ENCODE measurements at places on chromosomes 3 and 15.

- DNase-seq: no peak
Observed at GRCh38 chr3:13706451-13706850, 157.5 kb downstream of the FBLN2 start.

GRCh38 chr3:168647582-168647981 is 551.9 kb upstream of the GOLIM4 start:
- DNase-seq: no peak

DNA sequence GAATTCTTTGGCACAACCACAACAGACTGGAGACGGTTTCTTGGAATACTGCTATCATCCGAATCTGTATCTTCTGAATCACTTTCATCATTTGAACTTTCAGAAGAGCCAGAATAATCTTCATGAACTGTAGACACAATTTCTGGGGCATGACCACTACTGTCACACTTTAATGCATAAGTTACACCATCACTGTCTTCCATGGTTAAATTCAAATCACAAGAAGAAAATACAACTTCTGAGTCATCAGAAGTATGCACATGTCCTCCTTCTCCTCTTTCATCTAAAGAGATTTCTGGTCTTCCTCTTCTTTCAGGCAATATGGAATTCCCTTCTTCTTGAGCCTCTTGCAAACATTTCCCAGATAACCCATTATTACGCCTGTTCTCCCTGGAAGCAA is 42.5 kb downstream of the SETD2 start:
- DNase-seq: no peak

GRCh38 chr15:75053748-75054125 is 30.3 kb downstream of the PPCDC start:
- DNase-seq: no peak

- DNase-seq: no peak
Observed at GRCh38 chr15:94403331-94403730, 172.0 kb downstream of the MCTP2 start.

GRCh38 chr3:172869784-172870518 is 119.4 kb downstream of the ECT2 start:
- no peak for DNase-seq

DNA sequence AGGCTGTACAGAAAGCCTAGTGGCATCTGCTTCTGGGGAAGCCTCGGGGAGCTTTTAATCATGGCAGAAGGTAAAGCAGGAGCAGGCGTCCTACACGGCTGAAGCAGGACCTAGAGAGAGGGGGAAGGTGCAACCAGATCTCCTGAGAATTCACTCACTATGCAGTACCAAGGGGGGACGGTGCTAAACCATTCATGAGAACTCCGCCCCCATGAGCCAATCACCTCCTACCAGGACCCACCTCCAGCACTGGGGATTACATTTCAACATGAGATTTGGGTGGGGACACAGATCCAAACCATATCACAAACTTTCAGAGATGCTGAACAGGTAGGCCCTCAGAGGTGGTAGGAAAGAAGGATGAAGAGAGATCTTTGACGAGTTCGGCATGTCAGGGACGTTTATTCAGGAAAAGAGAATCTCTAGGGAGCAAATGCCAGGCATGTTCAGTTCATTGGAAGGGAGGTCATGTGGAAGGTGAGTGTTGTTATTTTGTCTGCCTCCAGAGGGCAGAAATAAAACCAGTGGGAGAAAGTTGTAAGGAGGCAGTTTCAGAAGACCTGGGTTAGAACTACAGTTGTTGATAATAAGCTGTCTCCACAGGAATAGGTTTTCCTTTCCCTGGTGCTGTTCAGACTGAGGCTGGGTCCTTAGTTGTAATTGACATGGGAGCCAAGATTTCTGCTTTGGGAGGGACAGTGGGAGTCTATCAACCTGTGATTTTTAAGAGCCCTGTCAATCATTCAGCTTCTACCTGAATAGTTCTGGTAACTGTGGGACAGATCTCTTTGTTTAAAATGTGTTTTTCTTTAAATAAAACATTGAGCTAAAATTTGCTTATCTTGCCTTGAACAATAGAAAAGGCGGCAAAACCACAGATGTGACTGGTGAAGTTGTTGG is 4.3 kb upstream of the FNDC3B start:
- no peak for DNase-seq

GRCh38 chr3:44554626-44555592 is at the start of gene ZKSCAN7:
Gene ZKSCAN7 (plus strand): TSS chr3:44555193. CDS start chr3:44557048, 1,855 bp downstream.
- no peak for DNase-seq

DNA sequence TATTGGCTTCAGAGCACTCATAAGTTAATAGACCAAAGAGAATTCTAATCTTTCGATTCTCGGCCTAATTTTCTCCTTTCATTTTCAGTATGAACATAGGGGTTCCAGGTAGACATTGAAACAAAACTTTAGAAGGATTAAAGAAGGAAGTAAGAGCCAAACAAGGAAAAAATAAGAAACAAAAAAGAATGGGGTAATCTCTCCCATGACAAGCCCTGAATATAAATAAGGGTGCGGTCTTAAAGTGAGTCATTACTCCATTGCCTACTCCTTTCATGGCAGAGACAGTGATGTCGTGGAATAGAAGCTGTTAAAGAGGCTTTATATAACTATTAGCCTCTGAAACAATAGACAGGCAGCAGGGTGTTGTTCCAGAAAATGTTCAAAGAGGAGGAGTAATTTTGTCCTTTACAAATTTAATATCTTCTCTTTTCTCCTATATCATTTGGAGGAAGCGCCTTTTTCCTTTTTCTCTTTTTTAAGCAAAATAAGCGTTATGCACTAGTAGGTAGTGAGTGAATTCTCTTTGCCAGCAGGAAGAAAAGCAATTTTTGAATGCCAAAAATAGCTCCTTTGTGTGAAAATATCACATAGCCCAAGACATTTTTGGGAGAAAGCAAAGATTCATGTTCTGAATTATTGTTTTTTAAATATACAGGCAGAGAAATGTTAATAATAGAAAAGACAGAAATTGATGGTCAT is 607.9 kb upstream of the KCNMB2 start:
- no peak for DNase-seq

- no peak for DNase-seq
Observed at GRCh38 chr15:88627463-88627862, 6.3 kb downstream of the AEN start.

DNA sequence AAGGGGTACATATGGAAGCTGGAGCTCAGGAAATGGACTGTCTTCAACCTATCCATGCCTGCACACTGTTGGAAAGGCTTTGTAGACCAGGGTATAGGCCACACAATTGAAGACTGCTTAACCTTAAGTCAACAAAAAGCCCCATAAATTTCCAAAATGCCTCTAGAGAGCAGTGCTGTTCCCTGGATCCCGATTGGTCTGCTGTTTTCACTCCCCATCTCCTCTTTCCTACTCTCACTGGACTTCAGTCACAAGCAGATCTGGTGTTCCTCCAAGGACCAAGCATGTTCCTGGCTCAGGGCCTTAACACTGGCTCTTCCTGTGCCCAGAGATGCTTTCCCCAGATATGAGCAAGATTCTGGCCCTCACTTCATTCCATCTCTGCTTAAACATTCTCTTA is 22.8 kb upstream of the LRRC34 start:
- no peak for DNase-seq

- no peak for DNase-seq
Observed at GRCh38 chr3:25424614-25425013, 3.4 kb upstream of the RARB start.

DNA sequence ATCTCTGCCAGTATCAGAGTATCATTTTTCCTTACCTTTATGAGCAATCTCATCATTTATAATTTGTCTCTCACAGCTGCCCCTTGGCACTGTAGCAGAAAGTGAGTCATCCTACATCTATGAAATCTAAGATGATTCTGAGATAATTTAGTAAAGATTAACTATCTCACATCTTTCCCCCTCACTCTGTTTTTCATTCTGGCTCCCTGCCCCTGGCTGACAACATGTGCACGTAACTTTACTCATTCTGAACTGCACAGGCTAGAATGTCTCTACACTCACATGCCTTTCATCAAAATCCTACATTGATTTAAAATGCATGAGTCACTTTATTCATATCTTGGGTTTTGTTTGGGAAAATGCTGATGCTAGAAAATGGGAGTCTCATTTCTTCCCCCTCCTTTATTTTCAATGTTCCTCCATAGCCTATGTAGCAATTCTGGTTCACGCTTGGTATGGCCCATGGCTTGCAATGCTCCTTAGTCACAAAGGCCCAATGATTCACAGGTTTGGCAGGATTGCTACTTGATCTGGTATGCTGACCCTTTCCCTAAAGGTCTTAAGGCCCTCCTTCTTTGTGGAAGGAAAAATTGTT is 838.5 kb downstream of the TUSC7 start:
- DNase-seq: no peak

DNA sequence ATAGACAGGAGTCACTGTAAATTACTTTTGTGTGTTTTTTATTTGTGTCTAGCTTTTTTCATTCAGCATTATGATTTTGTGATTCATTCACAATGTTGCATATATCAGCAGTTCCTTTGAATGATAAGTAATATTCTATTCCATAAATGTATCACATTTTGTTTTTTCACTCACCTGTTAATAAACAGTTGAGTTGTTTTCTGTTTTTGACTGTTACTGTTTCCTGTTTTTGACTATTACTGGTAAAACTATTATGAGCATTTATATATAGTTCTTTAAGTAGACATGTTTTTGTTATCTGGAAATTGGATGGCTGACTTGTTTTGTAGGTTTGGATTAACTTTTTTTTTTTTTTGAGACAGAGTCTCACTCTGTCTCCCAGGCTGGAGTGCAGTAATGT is 138.4 kb downstream of the RSRC1 start:
- no peak for DNase-seq

GRCh38 chr15:93088981-93089726 is at the start of gene RGMA:
Gene RGMA (minus strand): TSS chr15:93089211. CDS start chr15:93088932, 279 bp downstream.
- no peak for DNase-seq

DNA sequence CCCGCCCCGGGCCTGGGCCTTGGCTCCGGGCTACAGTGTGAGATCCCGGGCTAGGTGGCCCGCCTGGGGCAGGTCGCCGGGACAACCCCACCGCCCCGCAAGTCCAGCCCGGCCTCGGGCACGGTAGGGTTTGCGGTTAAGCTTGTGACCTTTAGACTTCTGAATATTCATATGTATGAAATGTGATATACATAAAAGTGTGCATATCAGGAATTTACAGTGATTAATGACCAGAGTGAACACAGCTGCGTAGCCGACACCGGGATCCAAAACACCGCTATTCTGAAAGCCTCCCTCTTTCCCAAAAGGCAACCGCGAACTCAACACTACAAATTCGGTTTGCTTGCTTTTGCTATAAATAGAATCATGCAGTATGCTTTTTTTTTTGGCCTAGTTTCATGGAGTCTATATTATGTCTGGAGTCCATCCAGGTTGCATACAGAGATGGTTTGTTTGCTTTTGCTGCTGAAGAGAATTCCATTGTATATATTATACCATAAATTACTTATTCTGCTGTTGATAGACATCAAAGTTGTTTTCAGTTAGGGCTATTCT is 636 bp upstream of the SNRPA1 start:
- no peak for DNase-seq

DNA sequence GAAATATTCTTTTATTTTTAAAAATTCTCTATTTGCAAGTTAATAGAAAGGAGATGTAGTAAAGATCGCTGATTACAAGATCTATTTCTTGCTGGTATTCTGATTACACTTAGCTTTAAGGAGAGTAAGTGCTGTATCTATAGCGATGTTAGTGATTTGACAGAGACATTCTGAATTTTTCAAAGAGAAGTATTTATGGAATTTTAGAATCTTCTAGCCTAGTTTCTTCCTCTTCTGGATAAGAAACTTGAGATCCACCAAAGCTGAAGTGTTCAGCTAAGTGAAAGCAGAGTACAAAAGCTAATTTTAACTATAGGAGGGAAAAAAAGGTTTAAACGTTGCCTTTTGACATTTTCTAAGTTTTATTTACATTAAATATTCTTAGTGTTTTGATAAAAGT is 72.1 kb upstream of the RARB start:
- DNase-seq: no peak

- no peak for DNase-seq
Observed at GRCh38 chr3:37147666-37148065, 26.7 kb downstream of the LRRFIP2 start.

- DNase-seq: no peak
Observed at GRCh38 chr3:146325170-146325569, 74.3 kb upstream of the PLSCR4 start.

DNA sequence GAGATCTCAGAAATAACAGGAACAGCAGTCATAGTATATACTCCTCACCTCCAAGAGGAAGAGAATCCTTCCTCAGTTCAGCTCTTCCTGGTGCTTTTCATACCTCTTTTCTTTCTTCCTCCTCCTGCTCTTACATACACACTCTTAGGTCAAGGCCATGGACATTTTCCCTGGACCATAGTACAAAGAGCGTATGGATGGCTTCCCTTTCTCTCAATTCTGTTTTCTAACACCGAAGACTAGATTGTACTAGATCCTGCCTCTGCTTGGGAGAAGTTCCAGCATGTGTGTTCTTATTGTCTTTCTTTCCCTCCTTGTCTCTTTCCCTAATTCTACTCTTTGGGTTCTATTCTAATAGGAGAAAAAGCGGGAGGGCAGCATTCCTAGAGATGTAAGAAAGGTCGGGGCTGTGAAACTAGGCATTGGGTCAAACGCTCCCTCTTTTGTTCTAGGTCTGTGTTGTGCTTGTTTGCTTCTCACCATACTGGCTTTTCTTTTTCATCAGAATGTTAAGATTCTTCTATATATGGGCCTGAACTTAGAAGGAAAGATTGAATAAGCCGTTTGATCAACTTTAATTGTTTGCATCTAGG is 77.4 kb downstream of the VPS8 start:
- no peak for DNase-seq

- no peak for DNase-seq
Observed at GRCh38 chr3:179076243-179077027, 4.8 kb upstream of the ZMAT3 start.

DNA sequence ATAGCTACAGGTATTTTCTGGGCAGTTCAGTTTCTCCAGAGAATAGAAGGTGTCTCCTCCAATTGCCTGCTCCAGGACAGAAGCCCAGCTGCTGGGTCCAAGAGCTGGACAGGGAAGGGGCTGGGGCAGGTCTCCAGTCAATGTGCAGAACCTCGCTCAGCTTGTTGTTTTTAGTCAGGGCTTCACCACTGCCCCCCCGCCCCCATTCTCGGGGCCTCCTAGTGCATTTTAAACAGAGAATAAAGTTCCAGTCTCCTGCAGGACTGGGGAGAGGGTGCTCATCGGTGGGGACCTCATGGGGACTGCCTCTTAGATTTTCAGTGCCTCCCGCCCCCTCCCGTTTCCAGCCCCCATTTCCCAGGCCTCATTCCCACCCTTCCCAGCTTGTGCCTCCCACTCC is 216.6 kb downstream of the XXYLT1 start:
- no peak for DNase-seq

Measured in esophagus squamous epithelium (tissue), 5 donors.